ENCODE measurements at places on chromosomes 1 and 21. TPM values are rescaled to one million over a fixed set of nuclear protein-coding genes. Genes with fewer than 3 reads are reported as not detected.

DNA sequence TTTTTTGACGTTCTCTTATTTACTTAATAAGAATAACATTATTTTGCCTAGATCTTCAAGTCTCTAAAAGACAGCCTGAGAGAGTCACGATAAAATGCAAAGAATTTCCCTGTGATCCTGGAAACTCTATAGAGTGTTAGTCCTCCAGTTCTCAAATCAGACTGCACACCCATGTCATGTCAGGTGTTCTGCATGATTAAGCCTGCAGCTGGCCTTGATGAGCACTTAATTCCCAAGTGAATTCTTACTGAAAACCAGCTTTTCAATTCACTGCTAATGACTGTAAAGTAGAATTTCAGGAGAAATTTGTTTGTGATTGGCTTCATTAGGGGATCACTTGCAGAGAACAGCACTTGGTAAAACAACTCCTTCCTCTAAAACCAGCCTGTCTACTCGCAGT, 41.9 kb downstream of the CHML start:
- DNase-seq = no peak

GRCh38 chr1:85612704-85613361, 32.3 kb downstream of the CCN1 start:
- no peak for DNase-seq

- DNase-seq = no peak
Observed at GRCh38 chr1:147618077-147618569, 52.2 kb downstream of the ACP6 start.

GRCh38 chr1:58839846-58840835, 56.3 kb upstream of the JUN start:
- no peak for DNase-seq

DNA sequence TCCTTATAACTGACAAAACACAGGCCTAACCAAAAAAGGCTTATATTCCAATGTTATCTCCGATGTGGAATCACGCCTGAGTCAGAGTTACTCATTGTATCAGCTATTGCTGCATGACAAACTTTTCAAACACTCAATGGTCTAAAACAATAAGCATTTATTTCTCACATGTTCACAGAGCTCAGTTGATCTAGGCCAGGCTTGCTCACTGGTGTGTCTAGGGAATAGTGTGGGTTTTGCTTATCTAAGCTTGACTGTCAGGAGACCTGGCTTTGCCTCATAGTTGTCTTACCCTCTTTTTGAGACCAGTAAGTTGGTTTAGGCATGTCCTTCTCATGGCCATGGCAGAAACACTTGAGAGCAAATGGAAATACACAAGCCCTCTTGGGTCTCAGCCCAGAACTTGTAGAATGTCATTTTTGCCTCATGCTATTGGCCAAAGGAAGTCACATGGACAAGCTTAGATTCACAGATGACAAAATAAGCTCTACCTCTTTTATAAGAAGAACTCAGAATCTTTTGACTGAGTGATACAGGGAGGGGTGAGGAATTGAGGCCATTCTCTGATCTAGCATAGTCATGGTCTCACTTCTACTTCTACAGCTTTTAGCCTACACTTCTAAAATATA, 130.8 kb downstream of the HMCN1 start:
- no peak for DNase-seq

DNA sequence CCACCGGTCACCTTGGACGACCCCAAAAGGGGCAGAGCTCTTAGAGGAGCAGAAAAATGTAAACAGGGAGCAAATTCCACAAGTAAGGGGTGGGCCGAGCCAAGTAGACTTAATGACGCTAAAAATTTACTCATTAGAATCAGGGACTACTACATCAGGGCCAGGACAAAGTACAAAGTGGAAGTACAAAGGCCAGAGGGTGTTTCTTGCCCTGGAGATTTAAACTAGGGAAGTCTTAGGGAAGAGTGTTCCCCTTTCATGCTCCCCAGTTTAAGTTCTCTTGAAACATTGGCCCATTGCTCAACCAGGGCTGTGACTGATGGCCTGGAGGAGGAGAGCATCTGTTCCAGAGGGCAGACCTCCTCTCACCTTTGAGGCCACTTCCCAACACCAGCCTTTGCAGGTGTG, 48.6 kb downstream of the BACH1 start:
- DNase-seq = no peak

DNA sequence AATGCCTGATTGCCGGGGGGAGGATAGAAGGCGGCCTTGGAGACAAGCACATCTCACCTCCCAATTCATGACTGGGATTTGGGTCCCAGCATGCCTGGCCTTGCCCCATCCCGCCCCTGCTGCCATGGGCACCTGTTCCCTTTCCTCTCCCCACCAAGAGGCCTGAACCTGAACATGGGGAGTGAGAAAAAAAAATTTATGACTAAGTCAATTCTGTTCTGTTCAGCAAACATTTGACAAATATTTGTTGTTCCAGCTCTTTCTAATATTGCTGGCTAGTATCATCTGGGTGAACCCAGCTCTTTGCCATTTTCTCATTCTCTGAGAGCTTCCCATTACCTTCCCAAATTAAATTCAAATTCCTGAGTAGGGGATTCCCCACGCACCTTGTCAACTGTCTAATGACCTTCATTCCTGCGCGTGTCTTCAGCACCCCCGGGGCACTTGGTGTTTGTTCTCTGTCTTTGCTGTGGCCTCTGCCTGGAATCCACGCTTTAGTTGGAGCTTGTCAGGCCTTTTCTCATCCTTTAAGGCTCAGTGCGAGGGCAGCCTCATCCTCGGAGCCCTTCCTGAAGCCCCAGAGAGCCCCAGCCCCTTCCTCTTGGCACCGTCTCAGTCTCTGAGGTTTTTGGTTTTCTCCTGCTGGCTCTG, 42.8 kb downstream of the ARHGEF10L start:
- no peak for DNase-seq

GRCh38 chr1:240866724-240867123, 254.8 kb upstream of the GREM2 start:
- no peak for DNase-seq

DNA sequence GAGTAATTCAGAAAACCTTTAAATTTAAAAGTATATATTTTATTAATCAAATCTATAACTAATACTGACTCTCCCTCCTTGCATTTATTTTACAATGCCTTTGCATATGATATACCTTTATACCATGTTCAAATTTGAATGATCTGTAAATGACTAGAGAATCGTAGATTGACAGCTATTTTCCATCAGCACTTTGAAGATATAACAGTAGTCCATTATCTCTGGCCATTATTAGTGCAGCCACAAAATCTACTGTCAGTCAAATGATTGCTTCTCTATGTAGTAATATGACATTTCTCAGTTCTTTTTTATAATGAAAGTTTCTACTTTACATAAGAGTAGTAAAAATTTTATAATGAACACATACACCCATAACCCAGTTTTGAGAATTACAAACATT, 1054.8 kb upstream of the B3GALT2 start:
- no peak for DNase-seq

DNA sequence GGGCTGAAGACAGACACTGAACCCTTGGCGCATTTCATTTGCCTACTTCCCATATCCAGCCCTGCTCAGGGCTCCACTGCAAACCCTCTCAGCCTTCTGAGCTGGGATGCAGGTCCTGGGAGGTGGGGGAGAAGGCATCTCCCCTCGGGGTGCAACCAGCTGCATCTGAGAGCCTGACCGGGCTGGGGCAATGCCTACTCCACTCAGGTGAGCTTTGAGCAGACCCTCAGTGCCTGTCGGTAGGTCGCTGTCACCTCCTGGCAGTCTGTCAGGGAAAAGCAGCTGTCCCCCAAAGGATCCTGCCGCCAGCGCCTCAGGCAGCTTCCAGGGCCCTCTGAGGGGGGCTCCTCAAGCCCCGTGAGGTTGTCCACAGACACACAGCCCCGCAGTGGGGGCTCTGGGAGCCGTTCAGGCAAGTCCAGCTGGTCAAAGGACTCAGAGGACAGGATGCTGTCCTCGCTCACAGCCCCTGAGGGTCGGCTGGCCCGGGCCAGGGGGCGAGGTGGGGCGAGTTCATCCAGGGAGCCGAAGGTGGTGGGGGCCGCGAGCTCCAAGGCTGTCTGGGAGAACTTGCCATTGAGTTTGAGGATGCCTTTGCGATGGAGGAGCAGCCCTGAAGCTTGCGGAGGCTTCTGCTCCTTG, 18.2 kb downstream of the NUAK2 start:
- no peak for DNase-seq

GRCh38 chr21:17050156-17050555, 462.7 kb upstream of the CXADR start:
- no peak for DNase-seq

Gene MATN1
- polyA plus RNA-seq = 0.13 TPM

Gene CBR3
- polyA plus RNA-seq = 5.6 TPM

Gene CELA3A
- polyA plus RNA-seq = not detected

Gene NTRK1
- polyA plus RNA-seq = 1.2 TPM

Gene PLCH2
- 0.80 TPM for polyA plus RNA-seq
